ENCODE measurements at places on chromosomes 5 and 9.

DNA sequence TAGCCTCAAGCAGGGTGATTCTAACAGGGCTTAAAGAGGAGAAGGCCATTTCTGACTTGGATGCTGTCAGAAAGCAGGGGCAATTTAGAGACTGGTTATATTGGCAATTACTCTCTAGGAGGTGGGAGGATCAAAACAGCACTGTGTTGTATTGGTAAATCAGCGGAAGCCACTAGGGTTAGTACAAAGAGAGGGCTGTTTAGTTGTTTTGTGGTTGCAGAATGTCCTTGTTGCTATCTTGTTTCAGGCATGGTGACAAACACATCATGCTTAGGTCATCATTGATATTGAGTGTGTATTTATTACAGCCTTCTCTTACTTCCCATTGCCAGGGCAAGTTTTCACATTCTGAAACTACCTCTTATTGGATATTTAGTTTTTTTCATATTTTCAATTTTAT lies 165.3 kb downstream of the TAF11L14 start:
- DNase-seq: no peak

- DNase-seq: no peak
Measured at GRCh38 chr5:34751807-34752736, 86.9 kb upstream of the TTC23L start.

DNA sequence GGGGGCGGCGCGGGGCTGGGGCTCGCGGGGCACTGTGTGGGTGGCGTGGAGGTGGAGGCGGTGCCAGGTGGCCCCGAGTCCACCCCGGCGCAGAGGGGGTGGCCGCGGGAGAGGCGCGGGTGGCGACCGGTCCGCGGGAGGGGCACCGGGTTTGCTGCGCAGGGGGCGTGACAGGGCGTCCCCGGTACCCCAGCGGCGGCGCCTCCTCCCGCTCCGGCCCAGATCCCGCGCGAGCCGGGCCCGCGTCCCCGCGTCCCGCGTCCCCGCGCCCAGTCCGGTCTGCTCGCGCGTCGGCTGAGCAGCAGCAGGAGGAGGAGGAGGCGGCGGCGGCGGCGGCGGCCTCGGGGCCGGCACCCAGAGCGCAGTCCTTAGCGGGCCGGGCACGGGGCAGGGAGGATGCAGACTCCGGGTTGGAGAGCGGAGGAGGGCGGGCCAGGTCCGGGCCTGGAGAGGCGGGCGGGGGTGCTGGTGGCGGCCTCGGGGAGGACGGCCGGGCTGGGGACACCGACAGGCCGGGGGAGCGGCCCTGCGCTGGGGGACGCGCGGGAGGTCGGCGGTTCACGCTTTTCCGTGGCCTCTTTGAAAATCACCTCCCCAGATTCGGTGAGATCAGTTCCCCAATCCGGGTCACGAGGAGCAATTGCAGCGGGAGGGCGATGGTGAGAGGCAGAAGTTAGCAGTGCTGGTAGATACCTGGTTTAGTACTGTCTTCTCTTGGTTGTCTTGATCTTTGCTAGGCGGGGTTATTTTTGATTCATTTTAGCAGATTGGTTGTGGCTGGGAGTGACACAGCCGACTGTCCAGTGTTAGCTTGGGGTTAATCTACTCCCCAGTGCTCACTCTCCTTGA lies 1.7 kb downstream of the TRIO start:
- no peak for DNase-seq

DNA sequence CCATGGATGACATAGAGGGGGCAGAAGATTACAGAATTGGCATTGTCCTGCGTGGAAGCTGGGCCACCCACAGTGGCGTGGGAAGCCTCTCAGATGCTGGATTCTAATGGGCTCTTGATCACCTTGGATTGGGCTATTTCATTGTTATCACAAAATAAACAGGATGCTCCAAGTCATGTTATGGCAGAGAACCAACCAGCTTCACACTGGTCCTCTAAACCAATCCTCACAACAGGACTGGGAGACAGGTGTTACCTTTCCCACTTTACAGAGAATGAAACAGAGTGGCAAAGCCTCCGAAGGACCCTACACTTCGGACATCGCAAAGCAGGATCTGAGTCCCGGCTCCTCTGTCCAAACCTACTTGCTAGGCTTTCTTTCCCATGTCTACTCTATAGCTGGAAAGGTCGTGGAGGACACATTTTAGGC lies 455 bp upstream of the SMIM3 start:
- DNase-seq: no peak

DNA sequence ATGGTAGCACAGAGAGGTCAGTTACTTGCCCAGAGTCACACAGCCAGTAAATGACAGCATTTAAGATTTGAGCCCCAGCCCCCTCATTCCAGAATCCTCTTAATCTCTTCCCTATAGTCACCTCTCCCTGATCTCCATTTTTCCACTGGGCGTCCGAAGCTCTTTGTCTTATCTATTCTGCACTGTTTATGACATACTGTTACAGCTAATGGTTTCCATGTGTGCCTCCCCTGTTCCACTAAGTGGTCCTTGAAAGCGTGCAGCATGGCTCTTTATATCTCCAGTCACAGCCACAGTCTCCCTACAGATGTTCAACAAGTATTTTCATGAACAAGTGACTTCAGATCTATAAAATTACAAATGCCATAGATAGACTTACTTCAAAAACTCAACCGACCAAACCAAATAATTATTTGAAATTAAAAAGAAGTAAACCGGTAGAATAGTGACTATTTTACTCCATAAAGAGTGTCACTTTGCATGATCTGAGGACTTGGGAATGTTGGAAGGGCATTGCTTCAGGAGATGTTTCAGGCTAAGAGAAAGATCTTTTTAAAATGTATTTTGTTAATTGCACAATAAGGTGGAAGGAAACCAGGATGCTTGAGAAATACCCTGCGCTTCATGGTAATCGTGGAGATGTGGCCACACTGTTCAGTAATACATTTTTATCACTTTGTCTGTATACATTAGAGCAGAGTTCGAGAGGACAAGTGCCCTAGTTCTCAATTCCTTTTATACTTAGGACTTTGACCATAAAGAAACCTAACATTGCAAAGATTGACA lies 237.2 kb downstream of the FBXL7 start:
- DNase-seq: no peak

DNA sequence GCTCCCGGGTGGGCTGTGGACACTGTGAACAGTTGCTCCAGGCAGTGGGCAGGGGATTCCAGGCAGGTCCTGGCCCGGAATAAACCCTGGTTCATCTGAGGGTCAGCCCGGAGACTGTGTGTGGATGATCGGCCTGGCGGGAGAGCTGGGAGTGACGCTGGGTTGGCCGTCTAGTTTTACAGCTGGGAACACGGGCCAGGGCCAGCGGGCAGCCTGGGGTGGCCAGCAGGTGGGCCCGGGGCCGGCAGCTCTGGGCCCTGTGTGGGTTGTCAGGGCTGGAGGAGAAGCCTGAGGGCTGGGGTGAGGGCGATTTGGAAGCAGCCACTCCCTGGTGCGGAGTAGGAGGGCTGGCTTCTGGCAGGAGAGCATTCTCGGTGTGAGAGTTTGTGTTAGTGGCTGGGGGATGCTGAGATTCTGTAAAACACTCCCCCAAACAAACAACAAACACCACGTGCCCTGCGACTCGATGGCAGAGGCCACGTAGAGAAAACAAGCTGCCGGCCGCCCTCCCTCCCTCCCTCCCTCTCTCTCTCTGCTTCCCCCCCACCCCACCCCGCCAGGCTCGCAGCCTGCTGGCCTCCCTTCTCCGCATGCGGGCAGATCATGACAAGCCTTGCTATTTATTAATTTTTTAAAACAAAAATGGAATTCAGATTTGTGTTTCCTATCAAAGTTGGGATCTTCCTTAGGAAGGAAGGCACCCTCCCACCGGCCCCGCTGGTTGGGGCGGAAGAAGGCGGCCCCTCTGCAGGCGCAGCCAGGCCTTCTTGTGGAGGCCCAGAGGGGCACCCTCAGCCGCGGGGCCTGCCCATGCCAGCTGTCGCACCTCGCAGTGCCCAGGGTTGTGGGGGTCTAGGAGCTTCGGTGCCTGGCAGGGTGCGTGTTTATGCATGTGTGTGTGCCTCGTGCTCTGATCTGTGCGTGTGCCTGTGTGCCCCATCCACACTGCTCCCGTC lies 49.5 kb downstream of the RXRA start:
- DNase-seq: no peak

GRCh38 chr9:24698881-24699518 lies 153.3 kb upstream of the IZUMO3 start:
- no peak for DNase-seq

DNA sequence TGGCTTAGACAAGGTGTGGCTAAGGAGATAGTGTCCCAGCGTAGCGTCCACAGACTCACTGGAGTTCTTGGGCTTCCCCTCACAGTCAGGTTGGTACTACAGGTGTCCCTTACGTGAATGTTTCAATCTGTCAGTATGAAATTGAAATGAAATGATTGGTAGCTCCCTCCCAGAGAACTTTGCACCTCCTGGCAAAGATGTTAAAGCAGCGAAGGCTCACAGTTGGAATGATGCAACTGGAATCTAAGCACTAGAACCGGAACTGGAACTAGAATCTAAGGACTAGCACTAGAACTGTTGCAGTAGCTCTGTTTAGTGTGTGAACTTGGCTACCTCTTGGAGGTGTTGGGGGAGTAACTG lies 1.1 kb downstream of the SLC31A1 start:
- DNase-seq: no peak
